ENCODE measurements at places on chromosomes 12 and 14.

DNA sequence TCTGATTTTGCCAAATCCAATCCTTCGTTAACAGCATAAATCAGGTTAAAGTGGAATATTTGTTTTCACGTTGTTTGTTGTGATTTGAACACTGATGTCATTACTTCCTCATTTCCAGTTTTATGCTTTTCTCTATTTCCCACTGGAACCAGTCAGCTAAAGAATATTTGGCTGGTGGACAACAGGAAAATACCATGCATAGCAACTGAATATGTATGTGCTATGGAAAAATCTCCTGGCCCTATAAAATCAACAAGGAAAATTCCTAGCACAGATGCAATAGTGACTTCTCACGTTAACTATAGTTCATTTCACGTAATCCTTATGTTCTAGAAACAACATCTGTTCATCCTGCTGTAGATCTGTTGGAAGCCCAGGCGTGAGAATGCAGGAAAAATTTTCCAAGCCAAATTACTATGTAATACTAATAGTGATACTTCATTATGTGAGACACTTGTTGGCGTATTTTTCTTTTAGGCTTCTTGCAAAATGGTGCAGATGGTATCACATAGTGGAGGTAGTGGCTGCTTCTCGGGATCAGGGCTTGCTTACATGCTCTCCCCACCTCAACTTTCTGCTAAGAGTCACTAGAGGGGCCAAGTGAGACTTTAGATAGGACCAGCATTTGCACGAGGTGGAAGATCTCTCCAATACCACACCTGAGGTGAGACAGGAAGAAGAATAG lies 86.3 kb upstream of the USP44 start:
- DNase-seq, result peak; percentile 24

- DNase-seq, result no peak
Observed at GRCh38 chr12:38152816-38153736, 163.5 kb upstream of the ALG10B start.

- no peak for DNase-seq
Observed at GRCh38 chr12:131897276-131897675, 2.9 kb downstream of the ULK1 start.

DNA sequence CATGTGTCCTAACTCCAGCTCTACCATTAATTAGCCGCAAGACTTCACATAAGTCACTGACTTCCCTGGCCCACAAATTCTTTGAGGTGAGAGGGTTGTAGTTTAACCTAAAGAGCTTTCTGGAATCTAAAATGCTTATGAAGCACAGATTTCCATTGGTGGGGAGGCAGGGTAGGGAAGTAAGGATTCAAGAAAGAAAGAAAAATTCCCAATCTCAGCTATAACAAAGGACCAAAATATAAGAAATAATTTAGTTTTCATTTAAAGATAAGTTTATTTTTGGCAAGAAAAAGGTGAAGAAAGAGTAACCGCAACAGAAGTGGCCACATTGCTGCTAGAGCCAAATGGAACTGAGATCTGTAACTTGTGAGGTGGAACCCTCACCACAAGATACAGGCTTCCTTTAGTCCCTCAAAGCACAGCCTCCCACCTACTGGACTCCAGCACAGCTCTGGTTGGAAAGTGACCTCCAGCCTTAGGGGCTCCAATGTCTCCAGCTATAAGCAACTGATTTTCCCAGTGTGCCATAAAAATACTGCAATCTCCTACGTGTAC lies 23.6 kb downstream of the DAD1 start:
- no peak for DNase-seq

DNA sequence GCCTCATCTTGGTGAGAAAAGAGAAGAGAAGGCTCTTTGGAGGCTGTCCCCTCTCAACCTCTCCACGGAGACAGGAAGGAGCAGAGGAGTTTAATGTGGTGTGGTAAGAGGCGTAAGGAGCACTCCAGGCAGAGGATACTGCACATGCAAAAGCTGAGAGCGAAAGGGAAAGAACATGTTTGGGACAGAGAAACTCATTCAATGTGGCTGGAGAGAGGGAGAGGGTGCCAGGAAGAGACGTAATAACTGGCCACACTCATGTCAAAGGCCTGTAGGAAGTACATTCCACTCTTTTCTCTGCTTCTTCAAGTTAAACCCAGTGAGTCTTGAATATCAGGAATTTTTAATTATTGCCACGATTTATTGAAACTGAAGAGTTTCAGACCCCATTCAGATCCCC lies 12.0 kb downstream of the VDR start:
- no peak for DNase-seq

GRCh38 chr14:74080820-74081460 lies 3.3 kb downstream of the ALDH6A1 start:
- no peak for DNase-seq

GRCh38 chr12:67469666-67470065 lies 178.9 kb upstream of the DYRK2 start:
- DNase-seq, result no peak

DNA sequence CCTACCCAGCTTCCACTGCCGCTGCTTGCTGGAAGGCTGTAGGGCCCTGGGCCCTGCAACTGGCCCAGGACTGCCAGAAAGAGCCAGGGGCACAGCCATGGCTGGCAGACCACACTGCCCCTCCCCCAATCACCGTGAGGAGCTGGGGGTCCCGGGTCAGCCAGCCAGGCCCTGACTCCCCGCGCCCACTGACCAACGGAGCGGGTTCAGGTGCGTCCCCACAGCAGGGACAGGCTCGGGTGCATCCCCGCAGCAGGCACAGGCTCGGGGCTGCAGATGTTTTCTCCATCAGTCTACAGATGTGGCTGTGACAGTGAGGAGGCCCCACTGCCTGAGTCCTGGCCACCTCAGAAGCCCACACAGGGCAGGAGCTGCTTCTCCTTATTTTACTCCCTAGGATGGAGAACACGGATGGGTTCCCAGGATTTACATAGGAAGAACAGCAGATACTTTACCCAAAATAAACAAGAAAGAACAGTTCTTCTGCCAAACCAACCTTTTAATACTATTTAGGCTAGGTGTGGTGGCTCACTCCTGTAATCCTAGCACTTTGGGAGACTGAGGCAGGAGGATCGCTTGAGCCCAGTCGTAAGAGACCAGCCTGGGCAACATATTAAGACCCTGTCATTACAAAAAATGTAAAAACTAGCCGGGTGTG lies 61.1 kb downstream of the TESC start:
- DNase-seq, result no peak

- no peak for DNase-seq
Observed at GRCh38 chr12:108289350-108290161, 49.6 kb downstream of the CMKLR1 start.

DNA sequence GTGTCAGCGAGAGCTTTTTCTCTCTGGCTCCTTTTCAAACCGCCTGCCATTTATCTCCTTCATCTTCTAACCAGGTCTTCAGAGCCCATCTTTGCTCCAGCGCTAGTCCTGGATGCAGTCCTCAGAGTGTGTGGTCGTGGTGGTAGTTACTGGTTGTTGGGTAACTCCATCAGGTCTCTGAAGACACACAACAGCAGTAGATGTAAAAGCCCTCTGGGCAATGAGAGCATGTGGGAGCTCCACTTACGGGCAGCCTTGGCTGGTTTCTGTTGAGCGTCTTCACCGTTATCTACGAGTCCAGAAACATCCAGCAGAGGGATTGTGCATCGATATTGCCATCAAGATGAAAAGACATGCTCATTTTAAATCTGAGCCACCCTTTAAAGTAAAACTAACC lies 61.2 kb downstream of the FBXL14 start:
- DNase-seq, result no peak

DNA sequence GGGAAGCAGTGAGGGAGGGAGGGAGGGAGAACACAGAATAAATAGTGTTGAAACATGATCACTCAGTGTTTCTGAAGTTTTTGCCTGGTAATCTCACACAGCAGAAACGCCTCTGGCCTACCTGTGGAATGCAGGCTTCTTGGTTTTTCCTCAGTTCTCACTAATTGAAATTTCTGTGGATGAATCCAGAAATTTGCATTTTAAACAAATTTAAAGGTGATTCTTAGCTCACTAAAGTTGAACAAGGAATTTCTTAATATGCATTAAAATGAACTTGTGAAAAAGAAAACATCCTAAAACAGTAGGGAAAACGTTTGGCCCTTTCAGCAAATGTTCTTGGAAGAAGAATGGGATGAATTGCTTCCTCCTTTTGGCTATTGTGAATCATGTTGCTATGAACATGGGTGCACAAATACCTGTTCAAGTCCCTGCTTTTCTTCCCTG lies 1.4 kb downstream of the RNASE9 start:
- no peak for DNase-seq

GRCh38 chr12:75998292-75999063 lies 33.1 kb downstream of the PHLDA1 start:
- DNase-seq, result no peak

DNA sequence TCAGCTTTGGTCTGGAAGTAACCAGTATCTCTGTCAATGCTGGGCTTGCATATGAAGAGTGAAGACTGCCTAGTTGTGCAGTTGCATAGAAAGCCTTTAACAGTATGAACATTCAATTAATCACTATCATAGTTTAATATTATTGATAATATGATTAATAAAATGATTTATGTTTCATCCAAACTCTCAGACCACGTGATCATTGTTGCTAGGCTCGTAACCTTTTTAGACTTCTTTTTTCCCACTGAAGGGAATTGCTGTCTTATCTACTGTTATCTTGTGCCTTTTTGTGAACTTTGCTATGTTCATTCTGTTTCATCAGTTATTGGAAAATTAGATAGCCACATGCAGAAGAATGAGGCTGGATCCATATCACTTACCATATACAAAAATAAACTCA lies 536.4 kb upstream of the NOVA1 start:
- DNase-seq, result no peak

DNA sequence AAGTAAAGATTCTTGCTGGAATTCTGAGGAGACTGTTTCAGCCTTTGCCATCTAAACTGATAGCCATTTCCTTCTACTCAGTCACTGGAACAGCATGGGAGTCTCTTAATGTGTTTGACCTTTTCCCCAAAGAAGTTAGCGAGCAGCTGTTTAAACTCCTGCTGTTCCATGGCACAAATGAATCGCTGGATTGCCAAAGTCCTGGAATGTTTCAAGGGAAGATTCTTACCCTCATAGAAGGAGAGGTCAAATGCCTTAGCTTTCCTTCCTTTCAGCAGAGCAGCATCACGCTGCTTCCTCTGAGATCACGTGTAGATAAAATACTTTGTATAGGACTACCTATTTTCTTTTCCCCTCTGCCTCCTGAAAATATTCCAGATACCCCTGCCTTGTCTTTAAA lies 10.5 kb upstream of the NR2C1 start:
- DNase-seq, result peak; percentile 56

DNA sequence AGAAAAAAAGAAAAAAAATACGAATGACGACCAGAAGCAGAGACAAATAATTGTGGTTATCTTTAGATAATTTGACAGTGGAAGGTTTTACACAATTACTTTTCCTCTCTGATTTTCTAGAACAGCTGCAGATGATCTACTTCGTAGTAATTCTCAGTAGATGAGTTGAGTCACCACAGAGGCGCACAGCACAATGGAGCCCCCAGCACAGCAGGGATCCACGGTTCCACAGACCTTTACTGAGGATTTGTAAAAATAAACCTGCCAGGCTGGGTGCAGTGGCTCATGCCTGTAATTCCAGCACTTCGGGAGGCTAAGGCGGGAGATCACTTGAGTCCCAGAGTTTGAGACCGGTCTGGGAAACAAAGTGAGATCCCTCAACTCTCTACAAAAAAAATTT lies 29.3 kb downstream of the AMN start:
- no peak for DNase-seq

DNA sequence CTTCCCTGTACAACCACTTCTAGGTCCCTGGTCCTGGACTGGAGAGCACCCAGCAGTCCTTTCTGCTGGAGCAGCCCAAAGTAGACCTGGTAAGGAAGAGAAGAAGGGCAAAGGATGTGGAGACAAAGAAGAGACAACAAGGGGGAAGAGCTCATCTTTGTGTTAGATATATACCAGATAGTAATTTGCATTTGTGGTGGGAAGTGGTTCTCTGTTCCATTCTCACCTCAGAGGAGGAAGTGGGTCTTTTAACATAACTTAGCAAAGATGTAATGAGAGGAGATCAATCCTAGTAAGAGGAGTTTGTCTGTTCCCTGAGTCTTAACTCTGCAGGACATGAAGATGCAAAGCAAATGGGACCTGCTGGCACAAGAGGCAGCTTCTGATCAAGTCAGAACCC lies 8.0 kb downstream of the CCDC198 start:
- no peak for DNase-seq

DNA sequence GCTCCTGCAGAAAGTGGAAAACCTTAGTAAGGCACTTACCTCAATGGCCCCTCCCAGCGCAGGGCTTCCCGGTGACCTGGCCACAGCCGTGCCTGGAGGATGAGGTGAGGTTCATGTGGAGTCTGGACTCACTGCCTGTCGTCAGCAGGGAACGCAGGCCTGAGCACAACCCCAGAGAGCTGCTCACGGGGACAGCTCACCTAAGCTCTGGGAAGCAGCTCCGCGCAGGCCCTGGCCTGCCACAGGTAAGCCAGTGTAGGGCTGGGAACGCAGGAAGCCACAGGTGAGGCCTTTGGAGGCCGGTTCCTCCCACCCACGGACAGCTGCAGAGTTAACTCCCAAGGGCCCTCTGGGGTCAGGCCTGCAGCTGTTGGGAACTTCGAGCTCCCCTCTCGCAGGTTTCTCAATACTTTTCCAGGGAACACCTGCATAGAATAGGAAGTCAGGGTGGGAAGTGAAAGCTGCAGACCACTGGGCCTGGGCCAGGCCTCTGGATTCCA lies 32.7 kb downstream of the ANAPC7 start:
- DNase-seq, result no peak

DNA sequence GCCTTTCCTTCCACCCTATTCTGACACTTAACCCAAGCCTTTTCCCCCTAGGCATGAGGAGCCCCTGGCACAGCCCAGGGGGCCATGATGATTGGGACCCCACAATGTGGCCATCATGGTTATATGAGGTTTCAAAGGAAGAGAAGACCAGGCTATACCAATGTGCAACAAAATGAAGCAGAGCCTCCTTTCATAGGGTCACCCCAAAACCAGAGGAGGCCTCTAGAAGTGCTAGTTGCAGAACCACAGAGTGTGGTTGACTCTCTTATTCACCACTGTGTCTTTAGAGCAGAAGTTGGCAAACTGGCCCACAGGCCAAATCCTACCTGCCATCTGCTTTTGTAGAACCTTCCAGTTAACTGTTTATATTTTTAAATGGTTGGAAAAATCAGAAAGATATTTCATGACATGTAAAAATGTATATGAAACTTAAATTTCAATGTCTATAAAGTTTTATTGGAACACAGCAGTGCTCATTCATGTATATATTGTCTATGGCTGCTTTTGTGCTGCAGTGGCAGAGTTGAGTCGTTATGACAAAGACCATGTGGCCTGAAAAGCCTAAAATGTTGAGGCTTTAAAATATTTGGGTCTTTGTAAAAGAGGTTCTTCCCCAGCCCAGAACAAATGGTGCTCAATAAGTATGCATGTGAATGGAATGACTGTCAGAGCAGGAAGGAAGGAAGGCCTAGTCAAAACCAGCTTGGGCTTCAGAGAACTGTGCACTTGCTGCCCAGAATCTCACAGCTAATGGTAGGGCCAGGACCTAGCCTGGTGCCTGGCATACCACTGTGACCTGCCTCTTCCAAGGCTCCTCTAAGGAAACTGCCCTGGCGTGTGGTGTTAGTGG lies 49.2 kb downstream of the SUSD6 start:
- no peak for DNase-seq

GRCh38 chr14:101665478-101666078 lies 95.9 kb upstream of the PPP2R5C start:
- peak; percentile 61 for DNase-seq

Data from SW 1271 (cell line).